ENCODE measurements at places on chromosomes 5 and 9.

- H3K27me3 ChIP-seq = no peaks in the 10 kb centered on the region
- no peak overlapping the region for H3K4me3 ChIP-seq
- H3K4me1 ChIP-seq = peaks cover 69% of the 10 kb centered on the region
- DNase-seq = no peak
These were observed 20.4 kb downstream of the UHRF2 start for GRCh38 chr9:6433410-6433809.

- peak; percentile 59 for DNase-seq
- H3K27me3 ChIP-seq = no peaks in the 10 kb centered on the region
- no peak overlapping the region for H3K27ac ChIP-seq
- H3K4me3 ChIP-seq = peak overlapping the region; percentile 49
These were observed 5.5 kb downstream of the NSMF start for GRCh38 chr9:137453643-137454081.

DNA sequence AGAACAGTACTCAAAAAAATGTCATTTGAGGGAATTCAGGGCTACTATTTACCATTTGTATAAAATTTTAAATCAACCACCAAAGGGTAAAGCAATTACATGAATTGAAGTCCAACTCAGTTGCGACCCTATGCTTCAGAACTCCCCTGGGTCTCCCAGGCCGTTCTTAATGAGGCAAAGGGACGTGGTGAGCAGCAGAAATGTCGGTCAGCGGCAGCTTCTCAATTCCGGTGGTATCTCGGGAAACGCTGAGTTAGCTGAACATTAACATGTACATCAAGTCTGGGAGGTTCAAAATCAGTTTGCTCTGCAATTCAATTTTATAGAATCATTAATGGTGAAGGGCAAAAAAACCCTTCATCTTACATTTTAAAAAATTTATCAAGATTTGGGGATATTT, 173.2 kb downstream of the DIRAS2 start:
- no peaks in the 10 kb centered on the region for H3K36me3 ChIP-seq
- H3K4me3 ChIP-seq = no peak overlapping the region
- H3K27ac ChIP-seq = no peak overlapping the region
- no peaks in the 10 kb centered on the region for H3K4me1 ChIP-seq

DNA sequence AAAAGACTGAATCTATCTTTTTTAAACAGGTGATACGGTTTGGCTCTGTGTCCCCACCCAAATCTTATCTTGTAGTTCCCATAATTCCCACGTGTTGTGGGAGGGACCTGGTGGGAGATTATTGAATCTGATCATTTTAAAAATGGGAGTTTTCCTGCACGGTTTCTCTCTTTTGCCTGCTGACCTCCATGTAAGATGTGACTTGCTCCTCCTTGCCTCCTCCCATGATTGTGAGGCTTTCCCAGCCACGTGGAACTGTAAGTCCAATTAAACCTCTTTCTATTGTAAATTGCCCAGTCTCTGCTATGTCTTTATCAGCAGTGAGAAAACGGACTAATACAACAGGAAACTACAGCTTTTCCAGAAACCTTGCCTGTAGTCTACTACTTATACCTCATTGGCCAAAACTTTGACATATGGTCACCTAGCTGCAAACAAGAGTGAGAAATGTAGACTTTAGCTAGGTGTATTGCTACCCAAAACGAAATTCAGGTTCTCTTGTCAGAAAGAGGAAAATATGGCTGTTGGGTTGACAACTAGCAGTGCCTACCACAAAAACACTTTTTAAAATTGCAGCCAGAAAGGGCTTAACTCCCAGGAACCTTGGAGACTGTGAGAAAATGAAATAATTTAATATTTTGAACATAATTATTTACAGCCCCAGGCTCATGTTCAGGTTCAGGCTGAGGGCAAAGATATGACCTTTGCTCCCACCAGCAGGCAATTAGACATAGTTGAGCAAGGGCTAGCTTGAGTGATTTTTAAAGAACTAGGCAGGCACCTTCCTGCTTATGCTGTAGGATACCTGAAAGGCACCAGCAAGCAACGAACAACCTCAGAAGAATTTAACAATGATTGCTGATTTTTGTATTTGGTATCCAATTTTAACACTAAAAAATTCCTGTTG, 7.4 kb upstream of the AGGF1 start:
- DNase-seq = no peak
- no peak overlapping the region for H3K4me3 ChIP-seq
- no peaks in the 10 kb centered on the region for H3K36me3 ChIP-seq
- peaks cover 6% of the 10 kb centered on the region for H3K4me1 ChIP-seq
- H3K27ac ChIP-seq = no peak overlapping the region

DNA sequence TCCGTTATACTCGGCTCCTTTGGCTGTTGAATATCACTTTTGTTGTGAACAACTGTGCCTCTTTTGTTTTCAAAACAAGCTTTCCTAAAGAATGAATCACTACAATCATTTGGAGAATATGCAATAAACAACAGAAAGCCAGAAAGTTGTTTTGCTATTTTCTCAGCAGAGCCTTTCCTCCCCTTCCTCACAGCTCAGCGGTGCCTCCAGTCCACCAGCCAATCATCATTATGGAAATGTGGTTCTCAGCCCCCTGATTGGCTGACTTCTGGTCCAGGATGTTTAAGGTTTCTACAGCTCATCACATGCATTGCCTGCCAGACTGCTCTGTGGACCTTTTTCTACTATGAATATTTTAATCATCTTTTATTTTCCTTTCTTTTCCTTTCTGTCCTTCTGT, 9.1 kb upstream of the ZNF608 start:
- no peak overlapping the region for H3K4me3 ChIP-seq
- no peaks in the 10 kb centered on the region for H3K4me1 ChIP-seq
- DNase-seq = no peak

- H3K27me3 ChIP-seq = no peaks in the 10 kb centered on the region
- DNase-seq = no peak
- no peak overlapping the region for H3K4me3 ChIP-seq
- peaks cover 19% of the 10 kb centered on the region for H3K4me1 ChIP-seq
These were observed 2.2 kb upstream of the SLC38A9 start for GRCh38 chr5:55714339-55714738.

GRCh38 chr5:125186911-125187375, 440.5 kb upstream of the ZNF608 start:
- H3K36me3 ChIP-seq = no peaks in the 10 kb centered on the region
- H3K4me1 ChIP-seq = no peaks in the 10 kb centered on the region
- H3K27ac ChIP-seq = no peak overlapping the region

GRCh38 chr5:52497133-52497693, 290.5 kb upstream of the ITGA1 start:
- no peaks in the 10 kb centered on the region for H3K36me3 ChIP-seq
- no peak overlapping the region for H3K4me3 ChIP-seq
- H3K27me3 ChIP-seq = peaks cover 3% of the 10 kb centered on the region
- H3K4me1 ChIP-seq = no peaks in the 10 kb centered on the region

DNA sequence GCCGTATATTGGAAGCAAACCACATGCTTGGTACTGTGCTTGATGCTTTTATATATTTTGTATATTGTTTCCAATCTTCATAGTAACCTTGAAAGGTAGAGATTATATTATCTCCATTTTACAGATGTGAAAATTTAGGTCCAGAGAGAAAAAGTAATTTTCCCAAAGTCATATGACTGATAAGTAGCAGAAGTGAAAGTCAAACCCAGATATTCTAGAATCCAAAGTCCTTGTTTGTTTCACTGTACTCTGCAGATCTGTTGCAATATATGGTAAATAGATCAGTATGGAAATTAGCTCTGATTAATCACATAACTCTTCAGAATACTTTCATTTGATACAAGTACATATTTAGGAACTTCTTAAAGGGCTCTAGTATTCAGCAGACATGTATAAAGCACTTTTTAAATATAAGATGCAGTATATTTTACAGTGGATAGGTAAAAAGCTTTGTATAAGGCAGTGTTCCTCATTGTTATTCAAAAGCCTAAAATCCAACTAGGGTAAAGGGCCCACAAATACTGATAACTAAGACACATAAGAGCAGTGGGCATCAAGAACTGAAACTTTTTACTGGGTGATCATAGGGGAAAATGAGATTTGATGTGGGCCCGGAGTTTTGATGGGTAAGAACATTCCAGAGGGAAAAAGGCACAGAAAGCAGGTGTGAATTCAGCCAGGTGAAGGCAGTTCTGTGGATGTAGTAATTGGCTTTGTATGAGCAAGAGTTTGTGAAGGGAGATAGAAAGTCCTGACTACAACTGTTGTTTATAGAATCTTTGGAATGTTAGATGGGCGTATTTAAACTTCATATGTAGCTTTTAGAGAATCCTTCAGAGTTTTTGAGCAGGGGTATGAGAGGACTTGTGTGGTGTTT, 25.0 kb downstream of the NDFIP1 start:
- DNase-seq = no peak
- no peaks in the 10 kb centered on the region for H3K27me3 ChIP-seq
- peaks cover 22% of the 10 kb centered on the region for H3K4me1 ChIP-seq

- DNase-seq = no peak
- H3K27me3 ChIP-seq = no peaks in the 10 kb centered on the region
- H3K36me3 ChIP-seq = no peaks in the 10 kb centered on the region
- H3K4me1 ChIP-seq = no peaks in the 10 kb centered on the region
These were observed 1676.7 kb upstream of the CDH9 start for GRCh38 chr5:28714907-28715698.

DNA sequence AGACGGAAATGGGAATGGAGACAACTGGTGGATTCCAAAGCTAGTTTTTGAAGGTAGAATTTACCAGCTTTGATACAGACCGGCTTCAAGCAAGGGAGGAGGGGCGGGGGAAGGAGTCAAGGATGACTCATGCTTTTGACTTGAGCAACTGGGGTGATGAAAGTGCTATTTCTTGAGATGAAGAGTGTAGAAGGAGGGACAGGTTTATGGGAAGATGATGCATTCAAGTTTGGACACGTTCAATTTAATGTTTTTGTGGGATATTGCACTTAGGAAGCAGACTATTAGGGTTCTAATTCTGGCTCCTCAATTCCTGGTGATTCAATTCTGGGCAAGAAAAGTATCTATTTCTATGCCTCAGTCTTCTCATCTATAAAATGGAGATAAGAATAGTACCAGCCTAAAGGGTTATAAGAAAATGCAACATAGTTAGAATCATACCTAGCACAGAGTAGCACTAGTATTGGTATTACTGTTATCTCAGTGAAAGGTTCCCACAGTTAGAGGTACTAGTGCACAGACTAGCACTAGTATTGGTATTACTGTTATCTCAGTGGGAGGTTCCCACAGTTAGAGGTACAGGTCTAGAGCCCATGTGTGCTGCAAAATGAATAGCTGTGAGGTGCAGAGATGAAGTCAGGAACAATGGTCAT, 4.6 kb downstream of the NIPAL4 start:
- H3K27ac ChIP-seq = peak overlapping the region; percentile 83
- peaks cover 48% of the 10 kb centered on the region for H3K4me1 ChIP-seq
- peaks cover 17% of the 10 kb centered on the region for H3K27me3 ChIP-seq
- H3K36me3 ChIP-seq = peaks cover 30% of the 10 kb centered on the region
- DNase-seq = peak; percentile 42

- DNase-seq = no peak
- H3K27me3 ChIP-seq = no peaks in the 10 kb centered on the region
These were observed 64.5 kb downstream of the STARD4 start for GRCh38 chr5:111447822-111448221.
